ENCODE measurements at places on chromosomes 7 and 10.
A peak's percentile ranks its signal among the peaks of the same experiment; 100 is the strongest.

- DNase-seq, result peak; percentile 19
Measured at GRCh38 chr7:32030904-32031692, 39.1 kb downstream of the PDE1C start.

GRCh38 chr7:90692396-90692795 is 96.3 kb downstream of the CDK14 start:
- no peak for DNase-seq

GRCh38 chr10:89367529-89367928 is 10.3 kb upstream of the IFIT1B start:
- DNase-seq, result no peak

DNA sequence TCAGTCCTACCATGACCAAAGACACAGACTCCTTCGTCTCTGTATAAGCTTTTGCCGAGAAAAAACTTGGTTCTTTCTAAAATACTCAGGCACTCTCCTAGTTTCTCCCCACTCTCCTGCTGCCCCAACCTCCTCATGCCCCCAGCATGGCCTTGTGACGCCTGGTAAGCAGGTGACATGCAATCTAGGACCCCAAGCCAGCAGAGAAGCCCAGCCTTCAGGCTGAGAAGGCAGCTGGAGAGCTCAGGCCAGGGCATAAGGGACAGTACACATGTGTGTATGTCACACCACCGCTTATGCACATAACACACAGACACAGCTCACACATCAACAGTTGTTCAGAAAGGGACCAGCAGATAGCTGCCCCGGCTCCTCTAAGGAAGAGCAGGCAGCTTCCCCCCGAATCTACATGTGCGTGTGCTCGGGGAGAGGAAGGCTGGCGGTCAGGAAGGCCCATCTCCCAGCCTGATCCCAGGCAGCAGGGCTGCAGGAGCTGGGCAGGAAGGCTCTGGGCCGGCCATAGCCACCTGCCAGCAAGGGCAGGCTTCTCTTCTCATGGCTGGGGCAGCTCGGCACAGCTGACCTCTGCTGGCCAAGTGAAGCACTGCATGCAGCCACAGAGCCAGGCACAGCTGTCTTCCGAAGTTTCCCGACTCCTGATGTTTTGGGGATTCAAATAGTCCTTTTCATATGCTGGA is 8.5 kb downstream of the DDX56 start:
- peak; percentile 69 for DNase-seq

GRCh38 chr10:69554611-69555010 is 18.6 kb downstream of the NEUROG3 start:
- no peak for DNase-seq

DNA sequence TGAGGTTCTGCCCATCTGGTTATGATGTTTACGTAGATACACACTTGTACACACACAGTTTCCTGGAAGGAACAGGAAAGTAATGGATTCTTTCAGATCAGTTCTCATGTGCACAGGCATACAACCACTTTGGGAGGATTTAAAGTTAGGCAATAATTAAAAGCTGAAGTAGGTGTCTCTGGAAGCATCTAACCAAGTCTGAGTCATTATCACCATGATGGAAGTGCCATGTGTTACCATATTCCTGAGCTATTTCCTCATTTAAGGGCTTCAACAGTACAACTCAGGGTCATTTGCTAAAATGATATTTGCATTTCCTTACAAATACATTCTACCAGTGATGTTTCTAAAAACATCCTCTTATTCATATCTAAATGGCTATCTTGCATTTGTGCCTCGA is 41.4 kb upstream of the BET1 start:
- DNase-seq, result peak; percentile 19

DNA sequence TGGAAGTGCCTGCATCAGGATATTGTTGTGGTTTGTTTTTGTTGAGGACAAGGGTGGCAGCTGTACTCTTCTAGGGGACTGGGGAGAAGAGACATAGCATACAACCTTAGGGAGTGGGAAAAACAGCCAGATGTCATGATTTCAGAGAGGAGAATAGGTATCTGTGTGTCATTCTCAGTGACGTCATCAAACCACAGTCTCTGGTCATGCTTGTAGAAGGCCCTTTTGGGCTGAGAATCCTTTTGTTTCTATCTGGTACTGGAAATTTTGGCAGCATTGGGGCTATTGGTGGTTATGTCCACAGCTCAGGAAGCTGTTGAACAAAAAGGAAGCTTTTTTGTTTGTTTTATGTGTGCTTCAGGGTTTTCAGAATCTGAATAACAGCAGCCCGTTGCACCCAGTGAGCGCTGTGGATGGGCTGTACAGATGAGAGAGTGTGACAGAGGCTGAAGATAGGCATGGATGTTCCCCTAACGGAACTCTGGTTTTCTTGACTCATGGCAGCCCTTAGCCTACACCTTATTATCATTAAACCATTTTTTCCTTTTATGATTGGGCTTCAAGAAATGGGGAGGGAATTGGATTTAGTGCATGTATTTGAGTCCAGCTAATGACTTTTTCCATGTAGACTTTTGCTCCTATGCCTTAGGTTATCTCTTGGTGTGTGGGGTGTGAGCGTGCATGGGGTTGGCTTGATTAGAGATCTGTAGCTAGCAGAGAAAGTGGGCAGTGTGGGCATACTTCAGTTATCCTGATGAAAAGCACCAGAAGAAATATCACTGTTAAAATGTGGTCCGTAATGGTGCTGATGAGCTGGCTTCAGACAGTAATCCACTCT is 65.7 kb downstream of the SND1 start:
- DNase-seq, result no peak

DNA sequence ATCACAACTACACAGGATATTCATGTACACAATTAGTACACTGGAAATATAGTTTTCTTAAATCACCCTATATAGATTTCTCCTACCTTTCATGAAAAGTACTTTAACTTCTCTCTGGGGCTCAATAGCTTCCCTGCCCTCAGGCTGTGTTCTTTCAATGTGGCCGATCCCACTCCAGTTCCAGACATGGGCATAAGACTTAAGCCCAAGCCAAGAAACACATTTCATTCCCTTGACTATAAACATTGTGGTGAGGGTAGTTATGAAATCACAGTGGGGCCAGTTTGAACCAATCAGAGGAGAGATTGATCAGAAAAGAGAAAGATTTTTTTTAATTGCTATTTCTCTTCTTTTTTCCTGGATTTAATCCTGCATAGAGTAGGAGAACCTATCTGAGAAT is 904.6 kb upstream of the SORCS1 start:
- DNase-seq, result no peak

GRCh38 chr10:10589540-10590303 is 427.9 kb upstream of the CELF2 start:
- DNase-seq, result no peak

GRCh38 chr10:69044546-69044945 is 43.4 kb upstream of the SRGN start:
- DNase-seq, result peak; percentile 78

DNA sequence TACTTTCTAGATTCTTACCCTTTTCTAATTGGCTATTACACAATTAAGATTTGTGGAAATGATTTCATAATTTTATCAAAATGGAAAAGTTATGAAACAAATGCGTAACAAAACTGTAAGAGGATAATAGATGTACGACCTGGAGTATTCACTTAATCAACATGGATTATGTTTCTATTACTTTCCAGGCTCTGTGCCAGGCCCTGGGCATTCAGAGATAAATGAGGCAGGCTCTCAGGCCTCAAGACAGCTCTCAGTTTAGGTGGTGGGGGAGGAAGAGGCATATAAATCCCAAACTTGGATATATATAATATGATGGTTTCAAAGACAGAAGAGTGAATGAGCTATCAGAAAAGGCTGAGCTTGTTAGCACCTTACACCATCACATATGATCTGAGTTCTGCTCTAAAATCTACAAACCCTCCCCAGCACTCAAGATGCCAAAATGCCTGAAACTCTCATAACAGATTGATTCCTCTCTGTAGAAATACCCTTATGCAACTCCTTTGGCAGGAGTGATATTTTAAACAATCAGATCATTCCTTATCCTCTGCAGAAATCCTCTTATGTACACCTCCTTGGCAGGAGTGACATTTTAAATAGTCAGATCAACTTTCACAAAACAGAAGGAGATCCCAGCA is 42.5 kb downstream of the ACBD5 start:
- DNase-seq, result no peak

DNA sequence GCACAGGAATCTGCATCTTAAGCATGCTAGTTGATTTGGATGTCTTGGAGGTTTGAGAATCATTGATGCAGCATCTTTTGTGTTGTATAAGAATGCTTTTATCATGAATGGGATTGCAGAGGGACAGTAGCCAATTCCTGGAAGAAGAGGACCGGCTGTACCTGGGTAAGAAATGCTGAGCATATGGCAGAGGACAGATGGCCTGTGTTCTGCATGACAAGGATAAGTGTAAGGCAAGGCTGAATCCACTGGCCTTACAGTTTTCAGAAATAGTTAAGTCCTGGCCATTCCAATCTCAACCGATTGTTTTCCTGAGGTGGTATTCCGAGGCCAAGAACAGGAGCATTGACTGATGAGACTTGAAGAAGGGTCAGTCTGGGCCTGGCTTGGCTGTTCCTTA is 24.4 kb upstream of the KBTBD2 start:
- DNase-seq, result no peak

GRCh38 chr10:117924820-117925219 is 121.9 kb downstream of the RAB11FIP2 start:
- no peak for DNase-seq

DNA sequence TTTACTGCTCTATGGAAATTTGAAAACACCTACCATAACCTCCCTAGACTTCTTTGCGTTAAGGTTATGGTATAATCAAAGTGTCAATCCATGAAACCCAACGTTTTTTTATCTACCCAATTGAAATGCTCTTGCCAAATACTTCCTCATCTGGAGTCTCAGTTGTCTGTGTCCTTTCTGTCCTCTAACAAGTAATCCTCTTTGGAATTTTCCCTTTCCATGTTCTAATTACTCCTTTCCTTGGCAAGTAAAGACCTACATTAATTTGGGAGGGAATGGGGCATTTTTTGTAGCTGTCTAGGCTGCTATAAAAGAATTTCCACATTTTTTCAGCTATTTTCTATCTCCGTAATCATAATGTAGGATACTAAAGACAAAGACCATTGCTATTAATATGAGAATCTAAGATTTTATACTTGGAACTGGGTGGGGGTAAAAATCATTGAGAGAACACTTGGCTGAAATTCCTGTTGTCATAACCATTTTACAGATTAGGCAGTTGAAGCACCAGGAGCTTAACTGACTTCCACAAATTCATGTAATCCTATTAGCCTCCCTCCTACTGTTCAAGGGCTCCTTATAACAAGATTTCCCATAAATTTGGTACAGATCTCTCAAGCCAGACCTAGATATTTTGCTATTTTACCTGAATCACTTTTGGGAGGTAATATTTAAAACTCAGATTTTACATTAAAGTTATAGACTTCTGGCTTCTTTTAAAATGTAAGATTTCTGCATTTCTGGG is 1307.6 kb downstream of the XPNPEP1 start:
- no peak for DNase-seq

- no peak for DNase-seq
Measured at GRCh38 chr10:49568235-49568634, 29.3 kb upstream of the ERCC6 start.

DNA sequence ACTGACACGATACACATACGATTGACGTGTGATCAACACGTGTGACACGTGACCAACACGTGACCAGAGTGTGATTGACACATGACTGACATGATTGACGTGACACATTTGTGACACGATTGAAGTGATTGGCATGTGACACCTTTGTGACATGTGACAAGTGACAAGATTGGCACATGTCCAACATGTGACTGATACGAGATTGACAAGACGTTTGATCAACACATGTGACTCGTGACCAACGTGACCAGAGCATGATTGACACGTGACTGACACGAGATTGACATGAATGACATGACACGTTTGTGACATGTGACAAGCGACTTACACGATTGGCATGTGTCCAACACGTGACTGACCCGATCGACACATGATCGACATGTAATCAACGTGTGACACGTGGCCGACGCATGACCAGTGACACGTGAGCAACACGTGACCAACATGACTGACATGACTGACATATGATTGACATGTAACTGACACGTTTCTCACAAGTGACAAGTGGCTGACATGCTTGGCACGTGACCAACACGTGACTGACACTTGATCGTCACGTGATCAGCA is 22.0 kb downstream of the CRPPA start:
- DNase-seq, result no peak

DNA sequence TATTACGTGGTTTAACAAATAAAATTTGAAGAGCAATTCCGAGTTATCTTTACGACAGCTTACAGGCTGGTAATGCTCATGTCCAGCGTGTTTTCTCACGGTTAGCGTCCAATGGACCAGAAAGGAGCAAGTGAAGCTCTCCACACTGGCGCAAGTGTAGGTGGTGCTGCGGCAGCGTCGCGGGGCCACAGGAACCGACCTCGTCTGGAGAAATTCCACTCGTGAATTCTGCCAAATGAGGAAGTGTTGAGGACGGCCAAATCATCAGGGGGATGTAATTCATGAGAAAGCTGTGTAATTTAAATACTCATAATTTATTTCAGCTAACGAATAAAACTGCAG is 350 bp upstream of the ZNF37A start:
- no peak for DNase-seq

- DNase-seq, result no peak
Measured at GRCh38 chr7:22427104-22427503, 70.2 kb upstream of the RAPGEF5 start.

DNA sequence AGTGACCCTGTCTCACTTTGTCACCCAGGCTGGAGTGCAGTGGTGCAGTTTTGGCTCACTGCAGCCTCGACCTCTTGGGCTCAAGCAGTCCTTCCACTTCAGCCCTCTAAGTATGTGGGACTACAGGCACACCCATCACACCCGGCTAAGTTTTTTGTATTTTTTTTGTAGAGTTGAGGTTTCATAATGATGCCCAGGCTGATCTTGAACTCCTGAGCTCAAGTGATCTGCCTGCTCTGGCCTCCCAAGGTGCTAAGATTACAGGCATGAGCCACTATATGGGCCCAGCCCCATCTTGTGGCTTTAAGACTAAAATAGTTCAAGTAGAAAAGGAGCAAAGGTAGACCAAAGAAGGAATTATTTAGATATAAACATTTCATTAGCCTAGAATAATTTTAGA is 65.5 kb downstream of the MLLT10 start:
- DNase-seq, result no peak

DNA sequence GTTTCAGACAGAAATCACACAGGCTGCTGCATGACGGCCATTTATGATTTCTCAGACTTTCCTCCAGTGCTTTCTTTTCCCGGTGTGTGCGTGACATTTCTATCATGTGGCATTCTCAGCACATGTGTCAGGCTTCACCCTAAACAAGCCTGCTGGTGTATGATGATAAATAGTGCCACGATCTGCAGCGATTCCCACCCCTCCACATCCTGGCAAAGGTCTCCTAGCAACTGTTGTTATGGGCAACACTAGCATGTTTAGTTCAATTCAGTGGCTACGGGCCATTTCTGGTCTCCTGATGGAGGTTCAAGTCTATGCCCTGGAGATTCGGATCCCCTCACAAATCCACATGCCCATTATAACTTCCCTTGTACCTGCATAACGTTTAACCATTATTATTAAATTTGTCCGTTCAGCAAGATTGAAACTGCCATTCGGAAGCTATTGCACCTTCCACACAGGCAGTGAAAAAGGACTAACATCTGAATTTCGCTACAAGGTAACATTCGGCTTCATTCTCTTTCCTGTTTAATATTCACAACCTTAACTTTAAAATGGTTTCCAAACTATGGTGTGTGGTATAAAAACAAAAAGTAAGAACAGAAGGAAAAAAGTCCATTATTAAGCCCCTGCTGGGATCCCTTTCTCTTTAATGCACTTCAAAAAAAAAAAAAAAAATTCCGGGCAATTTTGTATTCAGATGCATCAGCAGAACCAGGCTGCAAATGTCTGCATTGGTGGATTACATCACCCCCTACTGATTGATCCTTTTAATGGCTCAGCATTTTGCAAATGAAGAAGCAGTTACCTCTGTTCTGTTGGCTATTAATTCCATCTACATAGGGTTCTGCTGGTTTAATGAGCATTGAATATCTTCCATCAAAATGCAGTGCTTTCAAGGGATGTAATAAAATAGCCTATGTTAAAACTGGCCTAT is 90.2 kb downstream of the FRMD4A start:
- no peak for DNase-seq

Measured in NB4 (cell line).